ENCODE measurements at places on chromosomes 7 and 10.

GRCh38 chr10:17200001-17200911 lies 1.2 kb downstream of the TRDMT1 start:
- peak; percentile 4 for DNase-seq

DNA sequence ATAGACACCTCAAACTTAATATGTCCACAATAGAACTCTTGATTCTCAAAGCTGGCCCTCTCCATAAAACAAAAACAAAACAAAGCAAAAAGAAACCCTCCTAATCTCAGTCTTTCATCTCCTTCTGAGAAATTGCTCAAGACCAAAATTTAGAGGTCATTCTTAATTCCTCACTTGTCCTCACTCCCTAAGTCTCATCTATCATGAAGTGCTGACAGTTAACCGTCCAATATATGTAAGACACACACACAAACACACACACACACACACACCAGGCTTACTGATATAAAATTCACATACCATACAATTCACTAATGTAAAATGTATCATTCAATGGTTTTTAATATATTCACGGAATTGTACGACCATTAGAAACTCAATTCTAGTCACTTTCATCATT lies 17.0 kb upstream of the SVIL start:
- no peak for DNase-seq

GRCh38 chr10:29269486-29269885 lies 19.4 kb upstream of the LYZL1 start:
- no peak for DNase-seq

DNA sequence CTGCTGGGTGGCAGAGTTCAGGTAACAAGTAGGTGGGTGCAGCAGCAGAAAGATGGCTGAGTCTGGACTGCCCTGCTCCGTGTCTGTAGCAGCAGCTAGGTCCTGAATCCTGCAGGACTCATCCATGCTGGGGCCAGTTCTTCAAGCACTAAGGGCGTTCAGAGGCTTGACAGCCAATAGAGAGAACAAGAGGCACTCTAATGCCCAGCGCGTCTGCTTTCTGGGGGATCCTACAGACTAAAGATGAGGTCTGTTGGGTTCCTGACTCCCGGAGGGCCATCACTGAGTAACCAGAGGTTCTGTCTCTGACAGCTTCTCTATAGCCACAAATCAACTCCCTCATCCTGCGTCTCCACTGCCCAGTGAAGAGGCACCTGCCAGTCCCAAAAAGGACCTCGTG lies 125.5 kb downstream of the PTPN20 start:
- DNase-seq, result no peak

- no peak for DNase-seq
These were observed 15.4 kb downstream of the BBIP1 start for GRCh38 chr10:110903280-110904278.

DNA sequence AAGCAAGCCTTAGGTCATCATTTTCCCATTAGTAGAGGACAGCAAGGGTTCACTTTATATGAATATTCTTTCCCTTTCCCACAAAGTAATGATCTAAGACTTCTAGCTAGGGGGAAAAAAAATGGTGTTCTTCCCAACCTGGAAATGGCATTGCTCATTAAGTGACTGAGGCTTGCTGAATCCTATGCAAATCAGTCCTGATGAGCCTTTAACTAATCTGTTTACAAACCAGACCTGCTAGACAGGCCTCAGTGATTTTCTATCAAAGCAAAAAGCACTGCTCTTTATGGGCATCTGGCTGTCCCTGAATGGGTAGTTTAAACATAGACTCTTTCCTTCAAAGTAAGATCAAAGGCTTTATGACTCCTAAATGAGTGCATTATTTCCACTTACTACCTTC lies 146.3 kb downstream of the HIBADH start:
- DNase-seq, result no peak

DNA sequence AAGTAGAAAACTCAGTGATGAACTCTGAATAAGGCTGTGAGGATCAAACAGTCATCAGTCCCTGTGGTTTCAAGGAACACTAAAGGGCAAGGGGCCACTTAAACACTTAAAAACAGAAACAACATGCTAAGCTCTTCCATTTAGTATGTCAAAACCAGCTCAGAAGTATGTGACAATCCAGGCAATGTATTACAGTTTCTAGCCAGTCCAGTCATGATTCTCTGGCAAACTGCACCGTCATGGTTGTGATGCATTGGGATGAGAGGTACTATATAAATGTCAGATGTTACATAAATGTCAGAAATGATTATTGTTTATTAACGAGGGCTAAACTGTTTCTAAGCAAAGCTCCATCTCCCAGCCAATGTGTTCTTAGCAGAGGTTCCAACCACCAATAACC lies 4.7 kb upstream of the CREB5 start:
- no peak for DNase-seq

GRCh38 chr7:12638851-12639456 lies 48.5 kb upstream of the ARL4A start:
- DNase-seq, result peak; percentile 49

DNA sequence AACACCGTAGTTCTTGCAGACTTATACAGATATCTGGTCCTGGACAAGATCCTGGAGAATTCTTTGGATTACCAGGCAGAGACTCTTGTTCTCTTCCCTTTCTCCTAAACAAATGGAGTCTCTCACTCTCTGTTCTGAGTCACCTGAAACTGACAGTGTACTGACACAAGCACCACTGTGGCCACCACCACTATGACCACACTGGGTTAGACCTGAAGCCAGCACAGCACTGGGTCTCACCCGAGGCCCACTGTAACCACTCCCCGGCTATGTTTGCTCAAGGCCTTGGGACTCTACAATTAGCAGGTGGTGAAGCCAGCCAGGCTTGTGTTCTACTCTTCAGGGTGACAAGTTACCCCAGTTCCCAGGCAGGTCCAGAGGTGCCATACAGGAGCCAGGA lies 22.8 kb downstream of the SLC39A12 start:
- DNase-seq, result no peak

DNA sequence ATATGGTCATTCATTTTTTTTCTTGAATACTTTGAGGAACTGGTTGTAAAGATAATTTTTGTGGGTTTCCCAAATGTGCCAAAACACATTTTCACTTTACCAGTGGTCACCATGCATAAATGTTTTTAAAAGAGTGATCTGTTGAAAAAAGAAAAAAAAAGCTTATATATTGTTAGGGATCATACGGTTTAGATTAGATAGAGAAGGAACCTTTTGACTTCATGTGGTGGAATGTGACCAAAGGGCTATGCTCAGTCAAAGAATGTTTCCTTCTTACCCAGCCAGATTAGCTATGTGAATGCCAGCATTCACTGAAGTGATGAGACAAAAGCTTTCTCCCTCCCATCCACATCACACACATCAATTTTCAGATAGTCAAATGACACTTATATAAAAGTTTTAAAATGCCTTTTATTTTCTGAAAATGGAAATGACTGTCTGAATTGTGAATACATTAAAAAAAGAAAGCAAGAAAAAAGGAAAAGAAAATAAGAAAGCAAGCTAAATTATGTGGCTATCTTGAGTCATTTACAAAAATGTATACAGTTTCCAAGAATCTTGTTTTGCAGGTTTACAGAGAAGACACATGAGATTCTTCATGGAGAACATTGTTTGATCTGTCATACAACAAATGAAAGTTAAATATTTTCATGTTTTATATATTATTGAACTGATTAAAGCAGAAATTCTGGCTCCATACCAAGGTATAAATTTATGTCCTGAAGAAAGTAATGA lies 8.6 kb upstream of the CPED1 start:
- DNase-seq, result no peak

DNA sequence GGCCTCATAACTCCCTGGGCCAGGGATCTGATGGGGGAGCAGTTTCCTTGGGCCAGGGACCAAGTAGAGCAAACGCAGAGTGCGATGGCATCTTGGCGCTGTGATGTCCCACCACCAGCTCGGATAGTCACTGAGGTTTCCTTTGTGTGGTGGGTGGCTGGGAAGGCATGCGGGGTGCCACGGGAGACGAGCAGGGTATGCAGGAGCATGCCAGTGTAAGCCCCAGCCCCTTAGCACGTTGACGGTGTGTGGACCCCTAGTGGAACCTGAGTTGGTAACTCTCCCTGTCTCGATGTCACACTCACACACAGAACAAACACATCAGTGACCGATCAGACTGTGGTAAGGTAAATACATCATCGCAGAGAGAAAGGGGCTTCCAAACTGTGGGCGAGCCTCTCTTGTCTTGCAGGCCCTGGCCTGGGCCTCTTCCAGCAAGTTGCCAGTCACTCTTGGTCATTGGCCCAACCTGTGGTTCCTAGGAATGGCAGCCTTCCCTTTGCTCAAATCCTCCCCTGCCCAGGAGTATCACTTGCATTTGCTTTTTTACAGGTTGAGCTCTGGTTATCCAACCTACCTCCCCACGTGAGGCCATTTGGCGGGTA lies 231.6 kb upstream of the GPR26 start:
- DNase-seq, result no peak

DNA sequence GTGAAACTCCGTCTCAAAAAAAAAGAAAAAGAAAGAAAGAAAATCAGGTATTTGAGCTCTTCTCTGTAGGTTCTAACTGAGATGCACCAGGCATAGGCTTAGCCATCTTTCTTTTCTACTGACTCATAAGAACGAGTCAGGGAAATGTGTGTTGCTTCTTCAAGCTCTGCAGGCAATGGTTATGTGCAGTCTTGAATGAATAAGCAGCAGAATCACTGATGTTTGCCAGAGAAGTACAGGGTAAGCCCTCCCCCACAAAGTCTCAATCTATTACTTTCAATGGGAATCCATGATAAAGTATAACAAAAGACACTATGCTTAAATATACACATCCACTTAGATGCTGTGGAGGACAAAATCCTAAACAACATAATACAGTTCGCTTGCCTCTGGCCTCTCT lies 239.2 kb downstream of the PARD3 start:
- no peak for DNase-seq

GRCh38 chr10:64346389-64346788 lies 825.2 kb downstream of the REEP3 start:
- no peak for DNase-seq

All from central memory CD4-positive, alpha-beta T cell (primary cell).